Urinary bladder (tissue), 4 donors: ENCODE measurements at places on chromosomes 7 and 10. TPM values are rescaled to one million over a fixed set of nuclear protein-coding genes. Genes with fewer than 3 reads are reported as not detected.

Gene HOXA6
- total RNA-seq, result 8.4 TPM

- DNase-seq, result no peak
Observed at GRCh38 chr7:145850636-145851035, 266.0 kb upstream of the CNTNAP2 start.

Gene KMT2C
- total RNA-seq, result 105 TPM

DNA sequence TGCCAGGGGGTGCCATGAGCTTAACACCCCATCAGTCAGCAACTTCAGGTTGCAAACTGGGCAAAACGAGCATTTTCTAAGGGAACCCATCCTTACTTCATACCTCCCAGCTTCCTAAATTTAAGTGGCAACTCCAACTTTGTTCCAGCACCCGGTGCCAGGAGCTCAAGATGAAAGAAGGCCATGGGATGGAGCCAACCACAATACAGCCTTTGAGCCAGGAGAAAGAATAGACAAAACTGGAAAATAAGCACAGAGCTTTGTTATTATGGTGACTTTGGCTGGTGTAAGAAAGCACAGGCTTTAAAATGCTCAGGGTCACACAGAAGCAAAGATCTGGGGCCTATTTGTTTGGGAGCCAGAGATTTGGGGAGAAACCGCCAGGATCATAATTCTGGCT, 388.7 kb upstream of the MGMT start:
- DNase-seq, result no peak

Gene CNPY1
- total RNA-seq, result 0.32 TPM

Gene CRHR2
- total RNA-seq, result 0.16 TPM

GRCh38 chr7:1027242-1028043, 16.9 kb upstream of the GPR146 start:
- DNase-seq, result no peak

- DNase-seq, result no peak
Observed at GRCh38 chr10:122407375-122408125, 33.0 kb downstream of the PLEKHA1 start.

DNA sequence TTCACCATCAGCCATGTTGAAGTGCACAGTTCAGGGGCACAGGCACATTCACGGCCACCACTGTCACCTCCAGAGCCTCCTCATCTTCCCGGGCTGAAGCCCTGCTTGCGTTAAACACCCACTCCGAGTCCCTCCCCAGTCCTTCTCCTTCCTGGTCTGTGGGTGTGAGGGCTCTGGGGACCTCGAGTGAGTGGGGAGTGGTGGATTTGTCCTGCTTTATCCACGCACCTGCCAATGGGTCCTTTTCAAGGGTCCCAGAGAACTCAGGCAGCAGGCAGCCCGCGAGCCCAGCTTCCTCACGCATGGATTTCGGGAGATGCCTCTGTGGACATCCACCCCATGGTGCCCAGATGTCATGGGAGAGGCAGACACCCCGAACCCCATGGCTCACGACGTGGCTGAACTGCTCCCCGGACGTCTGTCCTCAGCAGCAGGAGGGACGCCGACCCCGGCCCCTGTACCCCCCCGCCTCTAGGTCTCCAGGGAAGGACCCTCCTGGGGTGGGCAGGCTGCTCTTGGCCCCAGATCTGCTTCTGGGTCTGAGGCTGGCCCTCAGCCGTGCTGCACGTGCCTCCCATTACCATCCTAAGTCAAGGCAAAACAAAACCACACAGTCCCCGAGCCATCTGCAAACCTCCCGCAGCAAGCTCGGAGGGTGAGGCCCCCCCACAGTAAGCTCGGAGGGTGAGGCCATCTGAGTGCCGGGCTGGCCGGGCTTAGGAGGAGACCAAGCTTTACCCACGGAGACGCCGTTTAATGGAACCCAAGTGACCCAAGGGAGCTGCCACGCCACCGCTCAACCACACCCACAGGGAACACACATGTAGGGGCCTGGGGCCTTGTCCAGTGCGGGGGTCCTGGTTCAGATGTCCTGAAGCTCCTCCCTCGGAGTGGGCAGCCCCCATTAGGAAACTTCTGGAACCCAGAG, 9.0 kb downstream of the CYP2W1 start:
- DNase-seq, result no peak

- DNase-seq, result no peak
Observed at GRCh38 chr10:105075031-105075430, 433.9 kb downstream of the SORCS3 start.

GRCh38 chr10:107971973-107972372, 807.5 kb upstream of the SORCS1 start:
- DNase-seq, result no peak

DNA sequence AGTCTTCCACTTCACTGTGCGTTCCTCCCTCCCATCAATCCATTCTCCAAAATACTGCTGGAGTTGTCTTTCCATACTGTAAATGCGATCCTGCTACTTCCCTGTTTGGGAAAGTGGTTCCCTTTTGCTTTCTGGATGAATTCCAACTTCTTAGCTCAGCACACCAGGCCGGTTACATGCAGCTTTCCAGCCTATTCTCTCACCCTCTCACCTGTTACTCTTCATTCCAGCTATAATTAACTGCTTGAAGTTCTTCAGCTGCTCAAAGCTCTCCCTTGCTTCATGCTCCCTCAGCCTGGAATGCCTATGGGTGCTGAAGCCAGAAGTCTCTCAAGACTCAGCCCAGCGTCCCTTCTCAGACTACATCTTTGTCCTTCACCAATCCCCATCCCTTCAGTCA, 6.0 kb upstream of the ZNRF2 start:
- no peak for DNase-seq

- no peak for DNase-seq
Observed at GRCh38 chr7:18419456-18419855, 76.1 kb upstream of the HDAC9 start.

Gene BTBD16
- 2.6 TPM for total RNA-seq

Gene MRC1
- total RNA-seq, result 41.2 TPM

DNA sequence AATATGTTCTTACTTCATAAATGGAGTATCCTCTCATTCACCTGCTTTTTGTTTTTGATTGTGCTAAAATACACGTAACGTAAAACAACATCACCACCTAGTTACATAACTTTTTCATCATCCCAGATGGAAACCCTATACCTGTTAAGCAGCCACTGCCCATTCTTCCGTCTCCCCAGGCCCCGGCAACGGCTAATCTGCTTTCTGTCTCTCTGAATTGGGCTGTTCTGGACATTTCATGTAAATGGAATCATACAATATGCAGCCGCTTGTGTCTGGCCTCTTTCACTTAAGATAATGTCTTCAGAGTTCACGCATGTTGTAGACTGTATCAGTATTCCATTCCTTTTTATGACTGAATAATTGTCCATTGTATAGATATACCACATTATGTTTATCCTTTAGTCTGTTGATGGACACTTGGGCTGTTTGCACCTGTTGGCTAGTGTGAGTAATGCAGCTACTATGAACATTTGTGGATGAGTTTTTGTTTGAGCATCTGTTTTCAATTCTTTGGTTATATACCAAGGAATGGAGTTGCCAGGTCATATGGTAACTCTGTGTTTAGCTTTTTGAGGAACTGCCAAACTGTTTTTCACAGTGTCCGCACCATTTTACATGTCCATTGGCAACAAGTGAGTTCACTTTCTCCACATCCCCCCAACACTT, 14.1 kb upstream of the SUN1 start:
- DNase-seq, result no peak

Gene CARD11
- total RNA-seq, result 5.0 TPM

Gene SPDYE6
- total RNA-seq, result not detected

- DNase-seq, result no peak
Observed at GRCh38 chr10:83965473-83965872, 173.8 kb upstream of the GHITM start.

Gene TFR2
- total RNA-seq, result 0.69 TPM

DNA sequence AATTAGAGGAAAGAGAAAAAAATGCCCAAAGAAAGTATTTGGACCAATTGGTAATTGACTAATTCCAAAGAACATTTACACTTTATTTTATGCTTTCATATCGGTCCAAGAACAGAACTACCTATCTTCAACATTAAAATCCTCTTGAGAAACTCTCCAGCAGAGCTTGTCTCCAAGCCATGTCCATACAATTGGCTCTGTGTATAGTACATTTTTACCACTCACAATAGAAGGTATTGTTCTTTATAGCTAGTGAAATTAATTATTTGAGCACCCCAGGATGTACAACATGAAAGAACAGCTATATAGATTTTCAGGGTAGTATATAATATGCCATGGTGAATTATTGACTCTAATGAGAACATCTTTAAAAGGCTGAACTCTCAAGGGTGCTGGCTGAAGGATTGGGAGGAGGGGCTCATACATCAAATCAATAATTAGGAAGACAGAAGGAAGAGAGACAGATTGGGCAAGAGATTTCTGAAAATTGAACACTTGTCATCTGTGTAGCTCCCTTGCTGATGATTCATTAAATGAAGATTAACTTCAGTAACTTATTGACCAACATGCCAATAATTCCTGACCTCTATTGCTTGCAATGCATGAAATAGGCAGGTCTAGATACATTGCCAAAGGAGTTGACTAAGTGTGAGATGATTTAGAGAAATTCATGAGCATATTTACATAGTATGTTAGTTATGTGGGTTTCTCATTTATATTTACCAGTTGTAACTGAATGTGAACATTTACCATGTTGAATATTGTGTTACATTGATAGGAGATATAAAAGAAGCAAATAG, 249.7 kb downstream of the MTERF1 start:
- DNase-seq, result no peak

Gene AKR1B1
- total RNA-seq, result 41.7 TPM

DNA sequence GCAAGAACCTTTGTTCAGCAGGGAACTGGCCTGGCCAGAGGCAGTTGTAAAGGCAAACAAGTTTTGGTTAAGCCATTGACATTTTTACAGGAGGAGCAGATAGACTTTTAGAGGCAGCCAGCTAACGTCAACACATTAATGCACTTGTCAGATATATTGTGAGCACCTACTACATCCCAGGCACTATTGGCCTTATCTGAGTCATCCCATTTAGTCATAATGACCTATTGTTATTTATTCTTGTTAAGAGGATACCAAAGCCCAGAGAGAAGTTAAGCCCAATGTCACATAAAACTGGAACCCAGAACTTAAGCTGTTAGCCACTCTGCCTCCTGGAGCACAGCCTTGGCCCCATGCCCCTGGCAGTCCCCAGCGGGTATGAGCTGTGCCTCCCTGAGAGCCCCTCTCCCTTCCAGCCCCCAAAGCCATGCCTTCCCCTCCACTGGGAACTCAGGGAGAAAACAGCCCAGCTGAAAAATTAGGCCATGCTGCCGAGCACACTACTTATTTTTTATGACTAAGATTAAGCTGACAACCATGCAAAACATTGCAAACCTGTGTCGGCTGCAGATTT, 32.7 kb upstream of the TRIM8 start:
- no peak for DNase-seq

Gene ZNF25
- total RNA-seq, result 29.0 TPM

DNA sequence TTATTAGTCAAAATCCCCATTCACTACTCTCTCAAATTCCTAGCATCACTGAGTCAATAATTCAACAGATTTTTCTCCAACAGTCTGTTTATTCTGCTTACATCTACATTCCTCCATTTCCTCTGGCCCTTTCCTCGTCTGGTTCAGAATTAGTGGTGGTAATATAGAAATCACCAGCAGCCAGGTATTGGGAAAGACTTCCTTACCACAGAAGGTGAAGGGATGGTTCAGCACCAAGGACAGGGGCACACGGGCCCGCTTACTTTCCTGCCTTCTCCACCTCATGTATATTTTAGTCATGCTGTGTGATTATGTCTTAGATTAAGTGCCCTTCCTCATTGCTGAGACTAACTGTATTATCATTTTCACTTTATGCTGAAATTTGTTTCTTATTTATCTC, 70.4 kb upstream of the APBB1IP start:
- no peak for DNase-seq

DNA sequence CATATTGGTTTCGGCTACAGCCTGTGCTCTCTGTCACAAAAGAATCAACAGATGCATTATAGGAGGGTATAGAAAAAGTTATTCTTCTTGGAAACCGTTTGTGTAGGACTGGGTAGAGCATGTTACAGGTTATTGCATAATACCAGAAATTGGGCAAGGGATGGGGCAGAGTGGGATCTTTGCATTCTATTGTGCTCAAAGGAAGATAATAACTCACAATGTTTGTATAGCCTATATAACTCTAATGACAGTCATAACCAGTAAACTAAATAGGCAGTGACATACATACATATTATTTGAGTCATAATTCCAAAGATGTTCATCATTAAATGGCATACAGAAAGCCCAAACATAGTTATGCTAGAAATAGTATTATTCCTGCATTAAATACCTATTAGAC, 179.7 kb downstream of the XPNPEP1 start:
- no peak for DNase-seq

Gene ZCWPW1
- total RNA-seq, result 4.2 TPM

- DNase-seq, result no peak
Observed at GRCh38 chr7:99949645-99950228, 20.3 kb upstream of the GJC3 start.

DNA sequence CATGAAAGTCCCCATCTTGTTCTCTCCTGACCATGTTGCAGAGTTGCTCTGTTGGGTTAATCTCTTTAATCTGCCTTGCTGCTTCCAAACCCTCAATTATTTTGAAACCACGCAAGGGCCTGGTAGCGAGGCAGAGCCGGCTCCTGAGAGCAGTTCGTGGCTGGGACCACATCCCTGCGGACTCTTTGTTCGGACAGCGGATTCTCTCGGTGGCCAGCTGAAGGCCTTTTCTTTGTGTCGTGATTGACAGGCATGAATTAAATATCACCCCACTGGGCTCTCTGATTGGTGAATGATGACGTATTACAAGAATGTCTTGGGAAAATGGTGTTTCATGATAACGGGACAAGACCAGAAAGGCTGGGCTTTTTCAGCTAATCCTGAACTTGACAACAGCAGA, 66.9 kb upstream of the ARHGAP21 start:
- DNase-seq, result no peak

Gene CCDC172
- total RNA-seq, result not detected

DNA sequence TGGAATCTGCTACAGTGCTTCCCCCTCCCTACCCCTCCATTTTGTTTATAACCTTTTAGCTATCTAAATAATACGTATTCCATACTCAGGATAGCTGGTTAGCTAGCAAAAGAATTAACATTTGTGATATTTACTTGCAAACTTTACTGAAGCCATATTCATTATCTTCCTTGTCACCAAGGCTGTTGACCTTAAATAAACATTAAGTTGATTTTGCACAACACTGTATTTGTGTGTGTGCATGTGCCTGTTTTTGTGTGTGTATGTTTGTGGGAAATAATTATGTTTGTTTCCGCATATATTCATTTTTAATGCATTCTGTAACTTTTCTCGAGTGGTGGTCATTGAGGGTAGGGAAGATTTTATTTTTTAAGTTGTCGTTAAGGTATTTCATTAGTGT, 15.9 kb downstream of the TMEM60 start:
- DNase-seq, result no peak

Gene LMBR1
- 120 TPM for total RNA-seq

GRCh38 chr10:77643795-77644468, 6.3 kb upstream of the KCNMA1 start:
- no peak for DNase-seq

DNA sequence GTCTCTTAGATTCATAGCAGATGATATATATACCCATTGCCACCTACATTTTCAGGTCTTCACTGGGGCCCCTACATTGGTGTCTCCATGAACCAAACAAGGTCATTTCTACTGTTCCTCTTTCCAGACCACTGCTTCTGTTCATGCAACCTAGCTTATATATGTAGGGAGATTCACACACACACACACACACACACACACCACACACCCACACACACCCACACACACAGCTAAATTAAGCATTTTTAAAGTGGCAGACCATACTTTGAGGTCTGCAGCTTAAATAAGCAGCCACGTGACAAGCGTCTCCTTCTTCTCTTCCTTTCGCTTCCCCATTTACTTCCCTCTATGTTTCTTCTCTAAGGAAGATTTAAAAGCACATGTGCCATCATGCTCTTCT, 70.0 kb upstream of the CC2D2B start:
- no peak for DNase-seq
